ENCODE measurements at places on chromosomes 4 and X. TPM values are rescaled to one million over a fixed set of nuclear protein-coding genes. Genes with fewer than 3 reads are reported as not detected.

NEK1 gene
- 18.6 TPM for total RNA-seq

GLUD2 gene
- total RNA-seq: 0.30 TPM

PASD1 gene
- total RNA-seq: not detected

TRIM75 gene
- total RNA-seq: not detected

MID2 gene
- 1.1 TPM for total RNA-seq

CSAG3 gene
- 41.6 TPM for total RNA-seq

TCEAL7 gene
- total RNA-seq: not detected

HSFX2 gene
- 0.28 TPM for total RNA-seq

GAGE2A gene
- total RNA-seq: not detected

SCML2 gene
- total RNA-seq: 0.53 TPM

LAP3 gene
- 45.0 TPM for total RNA-seq

All from PC-9 (cell line).